ENCODE measurements at places on chromosomes 2 and 18.
A peak's percentile ranks its signal among the peaks of the same experiment; 100 is the strongest.

DNA sequence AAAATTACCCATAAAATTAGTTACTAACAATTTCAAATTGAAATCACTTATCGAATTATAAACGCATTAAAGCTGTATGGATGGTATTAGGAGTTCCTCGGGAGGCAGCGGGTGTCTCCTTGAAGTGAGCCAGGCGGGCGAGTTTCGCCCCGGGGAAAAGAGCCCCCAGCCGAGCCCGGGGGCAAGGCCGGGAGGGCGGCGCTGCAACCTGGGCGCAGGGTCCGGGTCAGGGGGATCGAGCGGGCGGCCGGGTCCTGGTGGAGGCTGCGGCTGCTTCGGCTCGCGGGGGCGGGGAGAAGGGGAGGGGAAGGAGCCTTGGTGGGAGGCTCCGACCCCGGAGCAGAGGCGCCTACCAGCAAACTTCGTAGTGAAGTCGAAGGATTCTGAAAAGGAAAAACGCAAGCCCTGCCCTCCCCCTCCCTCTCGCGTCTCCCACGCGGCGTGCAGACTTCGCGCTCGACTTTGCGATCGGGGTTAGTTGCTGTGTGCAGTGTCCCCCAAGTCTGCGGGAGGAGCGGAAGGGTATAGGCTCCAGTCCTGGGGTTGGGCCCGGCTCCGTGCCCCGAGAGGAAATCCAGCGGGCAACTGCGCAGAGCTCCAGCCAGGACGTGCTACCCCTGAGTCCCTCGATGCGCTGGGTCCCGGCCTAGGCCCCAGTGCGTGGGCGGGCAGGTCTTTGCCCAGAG, 140.8 kb downstream of the MEIS1 start:
- no peak for DNase-seq

DNA sequence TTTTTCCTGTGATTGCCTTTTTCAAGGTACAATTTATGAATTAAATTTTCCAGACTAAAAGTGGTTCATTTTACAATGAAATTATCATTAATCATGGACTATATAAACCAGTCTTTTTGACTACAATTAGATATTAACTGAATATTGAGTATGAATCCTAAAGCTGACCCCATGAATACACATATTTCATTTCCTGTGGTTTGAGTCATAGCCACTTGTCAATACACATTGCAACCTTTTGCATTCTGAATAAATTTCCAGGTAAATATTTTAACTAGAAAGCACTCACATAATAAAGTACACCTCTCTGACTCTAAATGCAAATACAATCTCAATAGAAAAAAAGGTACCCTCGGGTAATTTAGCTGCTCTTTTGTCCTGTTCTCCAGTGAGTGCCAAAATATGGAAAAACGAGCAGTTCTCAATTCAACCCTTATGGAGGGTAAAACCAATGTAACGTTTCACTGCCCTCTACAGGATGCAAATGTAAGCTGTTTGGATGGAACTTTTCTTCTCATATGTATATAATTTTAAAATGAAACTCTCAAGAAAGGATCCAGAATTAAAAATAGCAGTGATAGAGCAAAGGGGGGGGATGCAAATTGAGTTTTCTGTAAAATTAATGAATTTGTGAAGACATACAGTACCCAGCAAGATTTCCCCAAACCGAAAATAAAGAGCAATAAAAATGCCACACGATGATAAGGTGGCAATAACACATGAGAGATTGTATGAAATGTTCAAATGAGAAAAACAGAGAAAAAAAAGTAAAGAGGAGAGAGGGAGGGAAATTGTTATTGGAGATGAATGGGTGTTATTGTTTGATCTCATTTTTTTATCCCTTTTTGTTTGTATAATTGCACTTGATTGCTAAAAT, 1795.7 kb upstream of the PIK3C3 start:
- peak; percentile 58 for DNase-seq

GRCh38 chr2:136253288-136254004, 135.5 kb upstream of the CXCR4 start:
- DNase-seq = no peak

DNA sequence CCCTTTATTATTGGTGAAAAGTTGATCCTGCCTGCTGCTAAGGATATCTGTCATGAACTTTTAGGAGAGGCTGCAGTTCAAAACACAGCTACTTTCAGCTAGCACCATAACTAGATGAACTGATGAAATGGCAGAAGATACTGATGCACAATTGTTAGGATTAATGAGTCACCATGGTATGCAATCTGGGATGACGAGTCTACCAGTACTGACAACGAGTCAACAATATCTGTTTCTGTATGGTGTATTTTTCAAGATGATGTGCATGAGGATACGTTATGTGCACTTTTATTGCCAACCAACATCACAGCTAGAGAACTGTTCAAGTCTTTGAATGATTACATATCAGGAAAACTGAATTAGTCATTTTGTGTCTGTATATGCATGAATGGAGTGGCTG, 68.7 kb downstream of the NETO1 start:
- no peak for DNase-seq

- DNase-seq = no peak
Measured at GRCh38 chr2:106562268-106563186, 75.4 kb downstream of the CD8B2 start.

DNA sequence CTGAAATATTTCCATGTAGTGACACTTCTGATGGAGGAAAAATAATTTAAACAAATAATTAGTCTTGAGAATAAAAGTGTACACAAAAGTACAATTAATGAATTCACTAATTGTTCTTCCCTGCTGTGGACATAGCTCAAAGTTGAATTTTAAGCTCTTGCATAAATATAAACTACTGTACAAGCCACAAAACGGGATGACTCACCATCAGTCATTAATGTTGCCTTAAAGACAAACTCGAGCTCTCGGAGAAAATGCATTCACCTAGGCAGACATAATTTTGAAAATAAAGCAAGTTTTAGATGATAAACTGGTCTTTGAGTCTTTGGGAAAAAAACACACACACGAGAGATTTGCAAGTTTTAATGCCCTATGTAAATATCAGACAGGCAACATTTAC, 436.4 kb downstream of the ZNF521 start:
- DNase-seq = peak; percentile 55

DNA sequence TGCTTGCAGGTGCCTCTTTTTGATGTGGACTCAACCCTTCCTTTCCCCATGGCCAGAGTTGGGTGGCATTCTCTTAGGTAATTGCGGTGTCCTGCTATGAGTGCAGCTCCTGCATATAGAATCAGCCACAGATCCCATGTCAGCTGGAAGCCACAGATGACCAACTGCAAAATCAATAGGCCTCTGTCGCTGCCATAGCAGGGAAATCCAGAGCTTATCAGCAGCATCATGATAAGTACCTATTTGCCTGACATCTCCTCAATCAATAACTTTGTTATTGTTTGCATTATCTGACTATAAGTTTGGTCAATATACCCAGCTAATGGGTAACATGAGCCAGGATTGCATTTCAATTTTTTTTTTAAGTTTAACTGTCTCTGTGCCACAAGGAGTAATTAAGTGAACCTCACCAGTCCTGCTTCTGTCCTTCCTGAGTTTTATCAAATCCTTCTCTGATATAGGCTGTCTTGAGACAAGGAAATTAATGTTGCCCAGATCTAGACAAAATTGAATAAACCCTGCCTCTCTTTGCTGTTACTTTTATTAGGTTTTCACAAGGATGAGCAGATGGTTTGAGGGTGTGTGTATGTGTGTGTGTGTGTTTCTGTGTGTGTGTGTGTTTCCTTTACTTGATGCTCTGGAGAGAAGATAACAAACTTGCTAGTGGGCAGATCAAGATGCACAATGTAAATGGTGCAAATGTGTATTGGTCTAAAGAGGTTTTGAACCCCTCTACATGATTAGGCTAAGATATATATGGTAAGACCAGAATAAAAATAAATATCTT, 59.6 kb upstream of the CREB1 start:
- DNase-seq = peak; percentile 83

DNA sequence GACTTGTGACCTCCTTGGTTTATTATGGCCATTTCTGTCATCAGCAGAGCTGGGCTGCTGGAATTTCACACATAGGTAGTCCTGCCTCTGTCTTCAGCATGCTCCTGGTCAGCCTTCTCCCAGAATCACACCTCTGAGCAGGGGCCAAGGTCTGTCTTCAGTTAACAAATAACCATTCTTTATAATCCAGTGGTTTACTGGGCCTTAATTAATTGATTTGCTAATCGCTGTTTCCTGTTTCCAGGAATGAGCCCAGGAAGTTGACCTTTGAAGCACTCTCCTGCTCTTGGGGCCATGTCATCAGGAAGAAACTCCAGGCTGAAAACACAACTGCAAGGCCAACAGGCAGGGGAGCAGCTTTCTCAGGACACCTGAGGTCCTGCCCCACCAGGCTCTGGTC, 278.5 kb downstream of the SRBD1 start:
- DNase-seq = no peak

DNA sequence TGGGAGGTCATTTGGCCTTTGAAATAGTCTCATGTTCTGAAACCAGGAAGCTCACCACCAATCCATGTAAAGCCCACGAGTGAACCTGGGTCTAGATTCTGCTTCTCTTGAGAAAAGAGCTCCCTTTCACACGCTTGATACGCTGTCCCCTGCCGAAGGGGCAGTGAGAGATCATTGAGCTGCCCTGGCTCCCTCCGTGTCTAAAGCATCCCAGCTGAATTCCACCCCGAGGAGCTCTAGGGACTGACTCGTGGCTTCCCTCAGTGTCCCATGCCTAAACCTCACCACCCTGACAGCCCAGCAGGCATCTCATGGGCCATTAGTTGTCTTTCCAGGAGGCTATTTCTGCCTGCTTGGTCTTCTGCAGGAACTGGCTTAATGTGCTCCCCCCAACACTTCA, 68.6 kb downstream of the COL6A3 start:
- DNase-seq = no peak

DNA sequence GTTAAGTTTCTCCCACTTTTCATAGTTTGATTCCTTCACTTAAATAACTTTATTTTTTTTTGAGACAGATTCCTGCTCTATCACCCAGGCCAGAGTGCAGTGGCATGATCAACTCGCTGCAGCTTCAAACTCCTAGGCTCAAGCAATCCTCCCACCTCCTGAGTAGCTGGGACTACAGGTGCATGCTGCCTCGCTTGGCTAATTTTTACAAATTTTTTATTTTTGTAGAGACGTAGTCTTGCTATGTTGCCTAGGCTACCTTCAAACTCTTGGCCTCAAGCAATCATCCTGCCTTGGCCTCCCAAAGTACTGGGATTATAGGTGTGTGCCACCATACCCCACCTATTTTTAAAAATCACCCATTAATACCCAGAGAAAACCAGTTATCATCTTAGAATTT, 14.2 kb upstream of the WIPF1 start:
- no peak for DNase-seq

DNA sequence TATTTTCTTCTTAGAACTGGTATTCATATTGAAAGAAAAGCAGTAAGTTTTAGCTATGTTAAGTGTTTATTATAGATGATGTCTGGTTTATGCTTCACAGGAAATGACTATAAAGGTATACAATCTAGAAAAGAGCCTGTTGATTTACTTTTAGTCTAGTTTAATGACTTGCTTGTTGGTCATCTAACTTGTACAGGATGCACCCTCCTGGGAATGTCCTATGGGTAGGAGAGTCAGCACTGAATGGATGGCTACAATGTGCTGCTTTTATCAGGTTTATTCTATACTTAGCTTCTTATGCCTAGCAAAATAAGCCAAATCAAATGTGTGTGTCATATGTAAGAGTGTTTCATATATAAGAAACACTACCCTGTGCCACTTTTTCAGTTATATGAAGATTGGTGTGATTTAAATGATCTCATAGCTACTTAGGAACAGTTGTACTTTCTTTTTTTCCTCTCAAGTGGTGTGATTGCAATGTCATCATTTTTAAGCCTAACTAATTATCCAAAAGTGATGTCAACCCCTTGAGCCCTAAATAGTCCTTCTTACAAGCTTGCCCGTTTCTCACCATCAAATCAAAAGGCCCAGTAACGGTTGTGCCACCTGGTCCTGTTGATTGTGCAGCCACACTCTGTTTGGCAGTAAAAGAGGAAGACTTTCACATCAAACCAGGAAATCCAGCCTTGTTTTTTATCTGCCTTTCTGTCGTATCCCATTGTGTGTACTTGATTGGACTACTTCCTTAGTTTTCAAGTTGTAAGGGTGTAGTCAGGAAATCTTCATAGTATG, 176.0 kb downstream of the DIS3L2 start:
- DNase-seq = no peak

DNA sequence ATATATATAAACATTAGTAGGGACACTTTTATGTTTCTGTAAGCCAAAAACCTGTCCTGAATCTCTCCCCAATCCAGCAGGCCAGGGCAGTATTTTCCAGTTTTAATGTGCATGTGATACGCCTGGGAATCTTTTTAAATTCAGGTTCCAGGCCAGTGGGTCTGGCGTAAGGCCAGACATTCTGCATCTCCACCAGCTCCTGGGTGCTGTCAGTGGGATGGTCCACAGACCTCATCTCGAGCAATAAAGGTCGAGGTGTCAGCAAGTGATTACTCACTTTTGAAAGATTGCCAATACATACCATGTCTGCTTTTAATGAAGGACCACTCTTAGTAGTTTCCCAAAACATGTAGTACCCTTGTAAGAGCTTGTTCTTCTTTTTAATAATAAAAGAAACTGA, 189.9 kb upstream of the SH3BP4 start:
- no peak for DNase-seq

GRCh38 chr2:98518101-98518500, 73.4 kb downstream of the INPP4A start:
- DNase-seq = no peak

GRCh38 chr2:54416166-54416813, 39.8 kb upstream of the SPTBN1 start:
- DNase-seq = no peak

GRCh38 chr2:130390460-130391057, 34.7 kb downstream of the PTPN18 start:
- no peak for DNase-seq

GRCh38 chr2:122001441-122001874, 246.0 kb downstream of the TSN start:
- DNase-seq = no peak

- no peak for DNase-seq
Measured at GRCh38 chr18:36337679-36338402, 40.3 kb downstream of the FHOD3 start.

DNA sequence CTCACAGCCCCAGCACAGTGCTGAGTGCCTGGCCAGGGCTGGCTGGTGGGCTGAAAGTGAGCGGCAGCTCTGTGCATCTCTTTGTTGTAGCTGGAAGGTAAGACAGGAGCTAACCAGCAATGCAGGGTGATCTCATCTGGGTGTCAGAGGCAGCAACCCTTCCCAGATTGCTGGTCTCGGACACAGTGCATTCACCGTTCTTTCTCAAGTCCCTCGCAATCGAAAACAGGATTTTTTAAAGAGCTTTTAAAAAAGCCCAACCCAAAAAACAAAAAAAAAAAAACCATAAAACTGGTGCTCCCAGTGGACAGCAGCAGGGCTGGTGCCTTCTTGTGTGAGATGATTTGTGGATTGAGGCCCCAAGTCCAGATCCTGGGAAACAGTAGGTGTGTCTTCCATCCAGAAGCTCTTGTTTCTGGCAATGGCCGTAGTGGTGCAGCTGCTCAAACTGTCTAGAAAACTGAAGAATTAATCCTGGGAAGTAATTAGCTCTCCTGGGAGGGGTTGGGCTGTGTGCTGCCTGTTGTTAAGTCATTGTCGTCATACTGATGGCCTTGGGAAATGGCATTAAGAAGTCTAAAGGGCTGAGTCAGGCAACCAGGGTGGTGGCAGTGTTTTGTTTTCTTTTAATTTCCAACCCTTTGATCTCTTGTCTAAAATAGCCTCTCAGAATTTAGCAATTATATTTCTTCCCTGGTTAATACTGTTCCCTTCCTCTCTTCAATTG, 156.7 kb downstream of the KLHL29 start:
- DNase-seq = peak; percentile 89

Data from NCI-H1417 (cell line).